ENCODE measurements at places on chromosomes 13 and 19.

DNA sequence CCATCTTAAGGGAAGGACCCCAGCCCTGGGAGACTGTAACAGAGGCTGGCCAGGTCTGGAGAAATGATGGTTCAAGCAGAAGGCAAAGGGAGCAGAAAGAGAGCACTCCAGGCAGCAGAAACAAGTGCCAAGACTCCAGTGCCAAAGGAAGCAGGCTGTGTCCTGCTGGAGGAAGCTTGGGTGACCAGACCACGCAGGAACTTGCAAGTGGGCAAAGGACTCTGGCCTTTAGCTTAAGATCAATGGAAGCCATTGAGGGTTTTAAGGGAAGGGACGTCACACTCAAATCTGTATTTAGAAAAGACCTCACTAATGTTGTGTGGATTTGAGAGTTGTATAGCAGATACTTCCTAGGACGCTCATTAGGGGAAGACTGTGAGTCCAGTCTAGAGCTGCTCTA is 95.5 kb downstream of the MIPEP start:
- no peak for DNase-seq

GRCh38 chr19:7083076-7083956 is 13.8 kb downstream of the ZNF557 start:
- no peak for DNase-seq

DNA sequence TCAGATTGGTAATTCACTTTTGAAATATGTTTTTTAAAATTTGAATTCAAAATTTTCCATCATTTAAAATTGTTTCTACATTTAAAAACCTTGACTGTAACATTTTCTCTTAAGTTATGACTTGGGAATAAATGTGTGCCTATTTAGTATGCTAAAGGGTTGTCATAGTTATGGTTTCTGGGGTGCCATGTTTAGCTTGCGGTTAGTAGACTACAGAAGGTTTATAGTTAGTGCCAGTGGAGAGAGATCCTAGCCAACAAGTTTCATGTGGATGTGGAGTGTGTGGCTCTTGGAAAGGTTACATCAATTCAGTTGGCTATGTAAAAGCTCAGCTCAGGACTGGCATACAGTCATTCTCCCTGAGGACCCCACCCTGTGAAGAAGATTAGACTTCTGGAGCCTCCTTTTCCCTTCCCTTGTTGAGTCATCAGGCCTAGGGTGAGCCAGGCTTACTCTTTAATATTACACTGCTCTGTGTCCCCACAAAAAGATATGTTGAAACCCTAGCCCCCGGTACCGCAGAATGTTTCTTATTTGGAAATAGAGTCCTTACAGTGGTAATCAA is 20.4 kb downstream of the LMO7 start:
- no peak for DNase-seq

DNA sequence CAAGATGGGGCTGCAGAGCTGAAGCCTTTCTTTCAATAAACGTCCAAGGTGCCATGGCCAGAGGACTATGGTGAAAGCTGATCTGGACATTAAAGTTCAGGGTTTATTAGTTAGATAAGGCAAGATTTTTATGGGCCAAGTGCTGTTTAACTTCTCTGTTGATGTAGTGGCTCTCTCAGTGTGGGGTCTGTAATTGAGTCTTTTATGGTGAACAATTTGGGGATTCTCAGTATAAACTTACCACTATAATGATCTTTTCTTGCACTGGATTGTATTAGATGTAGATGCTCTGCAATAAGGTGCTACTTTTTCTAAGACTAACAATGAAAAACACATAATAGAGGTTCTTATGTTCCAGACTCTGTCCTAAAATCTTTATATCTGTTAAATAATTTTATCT is 190.1 kb upstream of the KLF12 start:
- no peak for DNase-seq

- no peak for DNase-seq
Measured at GRCh38 chr19:49912965-49913685, 15.9 kb upstream of the ATF5 start.

DNA sequence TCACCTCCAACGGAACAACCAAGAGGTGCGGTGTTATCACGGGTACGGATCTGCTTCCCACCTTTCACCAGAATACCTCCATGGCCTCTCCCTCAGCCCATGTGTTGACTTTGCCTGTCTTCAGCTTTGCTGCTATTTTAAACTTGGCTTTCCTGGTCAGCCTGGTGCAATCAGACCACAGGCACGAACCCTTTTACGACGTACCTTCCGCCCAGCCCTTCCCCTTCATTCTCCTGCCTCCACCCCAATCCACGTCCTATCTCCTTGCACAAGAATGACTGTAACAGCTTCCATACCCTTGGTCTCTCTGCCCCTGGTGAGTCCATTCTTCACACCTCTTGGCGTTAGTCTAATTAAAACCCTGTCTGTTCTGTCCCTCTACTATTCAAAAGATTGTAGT is 431.7 kb downstream of the EFNB2 start:
- no peak for DNase-seq

GRCh38 chr13:43514311-43514710 is 272.5 kb downstream of the ENOX1 start:
- DNase-seq: no peak

DNA sequence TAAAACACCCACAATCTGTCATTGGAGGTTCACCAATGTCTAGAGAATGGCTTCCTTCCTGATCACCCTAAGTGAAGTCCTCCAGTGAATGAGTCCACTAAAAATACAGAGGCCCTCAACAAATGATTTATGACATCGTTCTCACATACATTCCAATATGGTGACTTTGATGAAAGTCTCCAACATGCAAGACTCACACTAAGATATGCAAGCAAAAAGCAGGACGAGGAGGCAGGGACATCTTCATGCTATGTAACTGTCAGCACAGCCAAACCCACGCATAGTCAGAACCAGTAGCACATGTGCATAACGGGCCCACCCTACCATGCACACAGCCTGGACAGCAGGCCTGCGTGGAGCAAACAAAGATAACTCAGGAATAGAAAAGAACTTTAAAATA is 16.6 kb upstream of the LSM14A start:
- DNase-seq: no peak

DNA sequence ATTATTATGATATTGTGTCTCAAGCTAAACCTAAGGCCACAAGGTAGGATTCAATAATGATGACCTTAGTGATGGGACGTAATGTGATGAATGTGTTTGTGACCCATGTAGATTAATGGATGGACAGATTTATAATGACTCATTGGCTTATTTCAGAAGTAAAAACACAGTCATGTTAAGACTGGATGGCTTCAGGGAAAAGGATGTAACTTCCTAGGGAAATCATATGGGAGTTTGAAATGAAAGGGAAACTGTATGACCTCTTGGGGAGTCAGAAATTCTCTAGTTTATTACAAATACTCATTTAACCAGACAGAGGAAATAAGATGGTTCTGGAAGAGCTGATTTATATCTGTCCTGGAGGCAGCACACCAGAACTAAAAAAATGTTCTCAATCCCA is 2.9 kb downstream of the EDNRB start:
- no peak for DNase-seq

DNA sequence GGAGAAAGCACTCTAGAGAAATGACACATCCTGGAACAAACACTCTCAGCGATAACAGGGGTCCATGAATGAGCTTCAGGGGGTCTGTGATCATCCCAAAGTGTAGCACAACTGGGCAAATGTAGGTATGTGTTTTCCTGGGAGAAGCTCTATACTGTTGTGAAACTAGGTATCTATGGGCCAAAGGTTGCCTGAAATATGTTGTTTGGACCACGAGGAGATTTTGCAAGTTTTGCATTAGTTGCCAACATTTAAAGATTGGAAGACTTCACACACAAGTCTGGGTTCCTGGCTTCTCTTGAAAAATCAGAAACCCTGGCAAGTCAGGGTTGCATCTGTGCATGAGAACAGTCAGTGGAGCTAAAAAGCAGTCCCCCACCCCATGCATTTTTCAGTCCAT is 26.7 kb upstream of the POU2F2 start:
- DNase-seq: no peak

DNA sequence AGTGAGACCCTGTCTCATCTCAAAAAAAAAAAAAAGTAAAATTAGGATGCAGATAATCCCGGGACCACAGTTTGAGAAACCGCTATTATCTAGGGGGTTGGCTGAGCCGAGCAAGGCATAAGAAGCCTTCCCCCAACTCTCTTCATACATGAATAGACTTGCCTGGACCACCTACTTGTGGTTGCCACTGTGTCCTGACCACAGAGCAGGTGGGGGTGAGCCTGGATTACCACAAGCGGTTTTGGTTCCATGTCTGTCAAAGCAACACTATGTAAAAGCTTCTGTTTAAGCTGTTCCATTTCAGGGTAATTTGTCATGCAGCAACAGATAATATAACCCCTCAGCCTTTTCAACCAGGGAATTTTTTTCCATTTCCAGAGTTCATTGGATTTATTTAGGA is 3.3 kb upstream of the NAPA start:
- no peak for DNase-seq

GRCh38 chr13:99860745-99861144 is 110.8 kb downstream of the ZIC5 start:
- DNase-seq: no peak

GRCh38 chr13:103299079-103299478 is 232.9 kb upstream of the SLC10A2 start:
- no peak for DNase-seq

- DNase-seq: no peak
Measured at GRCh38 chr19:8108560-8109445, 40.6 kb downstream of the FBN3 start.

GRCh38 chr13:113062691-113063090 is 42.9 kb upstream of the F7 start:
- DNase-seq: no peak

- DNase-seq: no peak
Measured at GRCh38 chr13:51520524-51520923, 63.7 kb upstream of the WDFY2 start.

DNA sequence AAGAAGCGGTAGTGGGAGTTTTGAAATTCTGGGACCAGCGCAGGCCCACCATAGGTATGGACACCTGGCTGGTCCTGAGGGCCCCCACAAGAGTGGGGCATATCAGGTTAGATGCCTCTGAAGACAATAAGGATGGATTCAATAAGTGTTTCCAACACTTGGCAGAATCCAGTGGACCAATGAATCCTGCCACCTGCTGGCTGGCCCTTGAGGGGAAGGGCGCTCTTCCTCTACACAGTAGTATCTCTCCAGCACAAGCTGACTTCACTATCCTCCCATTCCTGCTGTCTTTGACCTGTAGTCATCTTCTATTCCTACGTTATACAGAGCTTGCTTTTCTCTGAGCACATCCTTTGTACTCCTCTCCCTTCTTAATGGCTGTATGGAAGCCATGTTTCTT is 199.7 kb upstream of the TSHZ3 start:
- no peak for DNase-seq

GRCh38 chr13:72120632-72121031 is 253.6 kb upstream of the DACH1 start:
- no peak for DNase-seq

All from HTR-8/SVneo (cell line).